ENCODE measurements at places on chromosomes 7 and 10.

DNA sequence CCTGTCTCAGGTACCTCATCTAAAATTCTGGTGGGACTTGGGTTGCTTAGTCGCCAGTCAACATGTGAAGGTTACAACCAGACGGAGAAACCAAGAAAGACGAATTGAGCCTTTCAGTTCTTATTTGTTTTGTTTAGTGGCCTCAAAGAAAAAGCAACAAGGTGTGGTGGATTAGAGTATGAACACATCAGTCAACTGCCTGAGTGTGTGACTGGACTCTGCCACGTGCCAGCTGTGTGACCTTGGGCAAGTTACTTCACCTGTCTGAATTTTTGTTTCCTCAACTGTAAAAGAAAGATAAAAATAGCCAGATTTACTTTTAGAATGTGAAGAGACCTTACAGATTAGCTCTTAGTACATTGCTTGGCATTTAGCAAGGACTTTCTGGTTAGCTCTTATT lies 259.2 kb downstream of the CREB5 start:
- no peak for DNase-seq

- no peak for DNase-seq
These were observed 214.5 kb upstream of the CNTNAP2 start for GRCh38 chr7:145902123-145902522.

GRCh38 chr7:69104023-69104422 lies 494.3 kb upstream of the AUTS2 start:
- DNase-seq = no peak

- no peak for DNase-seq
These were observed 70.8 kb downstream of the GRID1 start for GRCh38 chr10:86295791-86296190.

DNA sequence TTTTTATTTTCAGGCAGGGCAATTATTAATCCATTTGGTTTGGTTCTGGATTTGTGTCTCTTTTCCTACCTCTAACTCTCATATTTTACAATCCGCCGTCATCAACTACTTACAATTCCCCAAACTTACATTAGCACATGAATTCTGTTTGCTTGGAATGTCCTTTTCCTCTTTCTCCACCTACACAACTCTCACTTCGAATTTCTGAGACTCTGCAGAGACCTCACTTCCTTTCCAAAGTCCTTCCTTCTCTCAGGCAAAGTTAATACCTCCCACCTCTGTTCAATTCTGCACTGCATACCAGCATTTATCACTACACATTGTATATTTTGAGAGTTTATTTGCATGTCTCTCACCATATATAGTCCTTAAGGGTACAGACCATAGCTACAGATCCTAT lies 122.7 kb upstream of the LRRTM3 start:
- DNase-seq = no peak

DNA sequence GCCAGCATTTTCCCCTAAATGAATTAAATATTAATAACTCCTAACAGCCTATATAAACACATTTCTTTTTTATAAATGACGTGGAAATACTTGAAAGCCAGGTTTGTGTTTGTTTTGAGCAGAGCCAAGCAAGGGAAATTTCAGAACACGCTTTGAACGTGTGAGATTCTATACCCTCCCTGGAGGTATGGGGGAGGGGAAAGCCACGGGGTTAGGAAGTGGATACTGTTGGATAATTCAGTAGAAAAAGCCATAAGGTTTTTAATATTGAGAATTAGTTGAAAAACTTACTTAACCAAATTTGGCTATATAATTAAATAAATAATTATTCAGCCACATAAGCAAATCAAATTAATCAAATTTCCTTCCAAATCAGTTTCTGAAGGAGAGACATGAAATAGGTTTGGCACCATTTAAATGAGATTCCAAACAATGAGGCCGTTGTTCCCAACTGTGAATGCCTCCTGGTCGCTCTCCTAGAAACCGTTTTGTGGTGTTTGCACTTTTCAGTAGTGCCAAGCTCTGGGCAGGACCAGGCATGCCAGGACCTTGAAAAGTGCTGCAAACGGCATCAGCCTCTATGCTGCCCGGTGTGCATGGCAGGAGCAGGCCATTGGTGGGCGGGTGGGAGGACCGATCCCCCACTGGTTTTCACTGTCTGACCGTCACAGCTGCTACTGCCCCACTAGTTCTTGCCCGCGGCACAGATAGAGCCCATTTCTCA lies 88.1 kb downstream of the SEPTIN14 start:
- no peak for DNase-seq

GRCh38 chr10:131758939-131759301 lies 141.9 kb upstream of the PPP2R2D start:
- no peak for DNase-seq

DNA sequence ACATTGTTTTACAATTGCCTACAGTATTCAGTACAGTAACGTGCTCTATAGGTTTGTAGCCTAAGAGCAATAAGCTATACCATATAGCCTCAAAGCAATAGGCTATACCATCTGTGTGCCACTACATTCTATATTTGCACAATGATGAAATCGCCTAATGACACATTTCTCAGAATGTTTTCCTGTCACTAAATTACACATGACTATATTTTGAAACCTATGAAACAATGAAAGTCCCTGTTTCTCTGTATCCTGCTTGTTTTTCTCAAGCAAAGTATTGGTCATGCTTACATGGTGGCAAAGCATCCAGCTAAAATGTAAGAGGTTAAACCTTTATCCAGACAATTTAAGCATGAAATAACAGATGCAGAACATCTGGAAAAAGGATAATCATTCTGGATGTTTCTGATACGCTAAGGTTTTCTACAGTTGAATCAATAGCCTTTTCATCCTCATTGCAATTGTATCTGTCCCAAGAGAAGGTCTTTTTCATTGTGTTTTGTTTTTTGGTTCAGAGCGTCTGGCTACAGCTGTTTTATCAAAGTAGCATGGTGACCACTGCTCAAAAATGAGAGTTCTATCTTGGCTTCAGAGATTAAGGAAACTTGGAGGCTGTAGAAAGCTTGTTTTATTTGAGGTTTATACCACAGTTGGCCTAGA lies 81.7 kb downstream of the CSTF2T start:
- DNase-seq = no peak

DNA sequence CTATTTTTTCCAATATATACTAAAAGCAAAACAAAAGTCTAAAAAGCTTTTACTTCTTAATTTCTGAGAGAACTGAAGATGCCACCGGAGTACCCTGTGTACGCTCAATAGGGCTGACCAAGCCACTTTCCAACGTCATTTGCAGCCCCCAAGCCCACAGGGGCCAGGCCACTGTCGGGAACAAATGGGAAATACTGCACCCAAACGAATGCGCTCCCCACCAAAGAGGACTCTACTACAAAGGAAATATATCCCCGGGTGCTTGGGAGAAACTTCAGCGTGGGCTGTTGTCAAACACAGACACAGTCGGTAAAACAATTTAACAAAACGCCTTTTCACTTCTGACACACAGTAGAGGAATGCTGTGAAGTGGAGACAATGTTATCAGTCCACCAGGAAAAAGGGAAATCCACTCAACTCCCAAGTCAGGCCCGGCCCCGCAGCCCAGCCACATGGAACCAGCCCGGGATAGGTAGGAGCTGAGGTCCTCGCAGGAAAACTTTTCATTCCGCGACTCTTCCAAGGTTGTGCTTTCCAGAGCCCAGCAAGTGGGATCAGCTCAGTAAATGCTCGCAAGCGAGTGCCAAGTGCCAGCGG lies 1.4 kb downstream of the PARD3 start:
- no peak for DNase-seq

DNA sequence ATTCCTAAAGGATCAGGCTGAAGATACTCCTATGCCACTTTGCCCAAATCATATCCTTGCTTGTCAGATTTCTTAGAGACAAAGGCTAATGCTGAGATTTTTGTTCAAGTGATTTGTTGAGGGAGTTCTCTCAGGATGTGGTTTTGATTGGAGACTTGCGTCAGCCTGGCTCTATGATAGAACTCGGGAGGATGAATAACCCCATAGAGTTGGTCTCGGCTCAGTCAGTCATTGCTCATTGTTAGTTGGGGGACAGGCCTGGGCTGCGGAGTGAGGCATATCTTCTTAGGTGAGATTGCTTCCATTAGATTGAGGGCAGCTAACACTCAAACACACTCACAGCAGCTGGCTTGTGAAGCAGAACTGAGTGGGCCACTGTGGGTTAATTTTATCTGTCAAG lies 203.4 kb downstream of the KIF20B start:
- DNase-seq = no peak

GRCh38 chr7:69309601-69310000 lies 288.7 kb upstream of the AUTS2 start:
- no peak for DNase-seq

- DNase-seq = no peak
These were observed 6.3 kb downstream of the IFT22 start for GRCh38 chr7:101315336-101315735.

DNA sequence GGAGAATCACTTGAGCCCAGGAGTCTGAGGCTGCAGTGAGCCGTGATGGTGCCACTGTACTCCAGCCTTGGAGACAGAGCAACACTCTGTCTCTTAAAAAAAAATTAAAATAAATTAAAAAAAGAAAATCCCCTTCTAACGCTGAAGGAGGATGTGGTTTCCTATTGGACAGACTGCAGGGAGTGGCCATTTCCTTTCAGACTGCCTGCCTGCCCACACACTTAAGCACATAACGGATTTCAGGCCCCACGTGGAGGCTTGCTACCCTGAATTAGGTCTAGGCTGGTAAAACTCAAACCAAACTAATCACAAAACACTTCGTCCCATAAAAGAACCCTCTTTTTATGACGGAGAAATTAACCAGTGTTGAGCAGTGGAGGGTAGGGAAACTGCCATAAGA lies 34.0 kb downstream of the GATA3 start:
- no peak for DNase-seq

GRCh38 chr7:127391591-127392181 lies 822 bp downstream of the ZNF800 start:
- peak; percentile 32 for DNase-seq
